H7 (cell line): ENCODE measurements at places on chromosomes 12 and 14. TPM values are rescaled to one million over a fixed set of nuclear protein-coding genes. Genes with fewer than 3 reads are reported as not detected.

- no peak for DNase-seq
These were observed 32.2 kb upstream of the SPTLC2 start for GRCh38 chr14:77648520-77649200.

GRCh38 chr14:38143170-38143569 is 64.5 kb upstream of the SSTR1 start:
- DNase-seq: no peak

PAWR gene
- total RNA-seq: 116 and 140 TPM in 2 replicates

- peak; percentile 47 for DNase-seq
These were observed 219.5 kb downstream of the KIF26A start for GRCh38 chr14:104357689-104358527.

DNA sequence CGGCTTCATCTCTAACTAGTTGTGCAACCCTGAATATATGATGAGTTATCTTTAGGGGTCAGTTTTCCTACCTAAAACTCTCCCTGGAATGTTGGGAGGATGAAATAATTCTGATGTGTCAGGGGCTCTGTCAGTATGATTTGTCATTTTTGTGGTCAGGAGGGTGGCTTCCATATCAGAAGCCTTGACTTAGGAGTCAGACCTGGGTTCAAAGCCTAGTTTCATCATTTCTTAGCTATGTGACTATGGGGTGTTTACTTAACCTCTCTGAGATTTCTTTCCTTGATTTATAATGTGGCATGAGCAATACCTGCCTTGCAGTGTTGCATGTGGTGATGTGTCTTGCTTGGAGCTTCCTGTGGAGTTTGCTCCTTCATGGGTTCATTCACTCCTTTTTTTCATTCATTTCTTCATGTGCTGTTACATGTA is 146.8 kb downstream of the CHST11 start:
- no peak for DNase-seq
